ENCODE measurements at places on chromosomes 3 and 15.
A peak's percentile ranks its signal among the peaks of the same experiment; 100 is the strongest.

DNA sequence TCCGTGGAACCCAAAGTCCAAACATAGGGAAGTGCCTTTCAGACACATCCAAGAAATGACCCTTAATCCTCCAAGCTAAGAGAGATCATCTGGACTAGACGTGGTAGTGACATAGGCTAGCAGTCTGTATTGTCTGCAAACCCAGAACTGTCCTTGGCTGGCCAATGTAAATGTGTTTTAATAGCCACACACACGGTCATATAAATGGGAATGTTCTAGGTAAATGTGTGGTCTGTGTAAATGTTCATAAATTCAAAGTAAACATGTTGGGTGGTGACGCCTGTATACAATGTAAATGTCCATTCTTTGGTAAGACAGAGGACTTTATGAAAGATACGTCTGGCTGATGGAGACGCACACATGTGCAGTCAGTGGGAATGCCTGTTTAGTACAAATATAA lies 16.3 kb upstream of the LINGO1 start:
- no peak for DNase-seq

- no peak for DNase-seq
These were observed 112.5 kb upstream of the TGFBR2 start for GRCh38 chr3:30493911-30494311.

- no peak for DNase-seq
These were observed 77.0 kb upstream of the PLSCR5 start for GRCh38 chr3:146682171-146682570.

GRCh38 chr3:108031895-108032294 lies 58.9 kb downstream of the CD47 start:
- no peak for DNase-seq

- DNase-seq, result no peak
These were observed 80.2 kb downstream of the LPP start for GRCh38 chr3:188234132-188234531.

DNA sequence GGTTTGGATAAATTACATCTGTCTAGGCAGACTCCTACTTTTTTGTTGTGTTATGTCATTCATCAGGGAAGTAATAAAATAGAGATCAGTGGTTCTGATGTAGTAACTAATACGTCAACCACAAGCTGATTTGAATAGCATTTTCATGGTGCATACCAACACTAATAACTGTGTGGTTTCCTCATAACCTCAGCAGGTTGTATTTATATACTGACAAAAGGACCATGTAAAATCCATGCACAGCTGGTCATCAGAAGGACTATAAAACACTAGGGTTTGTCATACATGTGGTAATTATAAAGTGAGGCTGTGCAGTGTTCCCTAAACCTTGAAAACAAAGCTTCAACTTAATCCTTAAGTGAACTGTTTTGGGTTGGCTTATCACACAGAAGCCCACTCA lies 216.8 kb upstream of the RBMS3 start:
- DNase-seq, result no peak

DNA sequence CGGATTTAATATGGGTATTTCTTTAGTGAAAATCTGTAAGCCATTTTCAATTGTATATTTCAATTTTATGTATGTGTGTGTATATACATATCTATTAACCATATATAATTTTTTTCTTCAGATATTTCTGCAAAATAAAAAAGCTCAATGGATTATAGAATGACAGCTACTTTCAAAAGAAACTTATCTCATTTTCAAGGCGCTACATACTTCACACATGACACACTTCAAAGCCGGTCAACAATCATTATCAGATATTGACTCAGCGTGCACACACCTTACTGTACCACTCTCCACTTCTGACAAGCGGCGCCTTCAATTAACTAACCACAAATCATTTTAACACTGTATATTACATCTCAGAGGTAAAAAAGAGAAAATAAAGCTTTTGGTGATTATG lies 39.6 kb downstream of the ATP13A3 start:
- no peak for DNase-seq

DNA sequence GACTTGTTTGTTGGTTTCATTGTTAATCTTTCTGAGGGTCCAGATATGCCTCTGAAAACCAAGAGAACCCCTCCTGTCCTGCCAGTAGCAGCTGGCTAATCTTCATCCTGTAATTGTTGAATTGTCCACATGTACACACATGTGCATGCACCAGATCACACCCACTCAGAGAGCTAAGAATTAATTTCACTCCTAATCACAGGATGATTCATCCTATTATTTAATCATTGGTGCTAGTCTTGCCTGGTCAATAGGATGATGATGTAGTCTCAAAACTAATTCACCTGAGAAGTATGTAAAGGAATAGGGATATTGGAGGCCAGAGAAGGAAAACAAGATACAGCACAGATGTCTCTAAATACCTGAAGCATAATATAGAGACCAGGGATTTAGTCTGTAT lies 7.8 kb upstream of the AHSG start:
- no peak for DNase-seq

GRCh38 chr3:106332884-106333283 lies 464.1 kb upstream of the CBLB start:
- no peak for DNase-seq

DNA sequence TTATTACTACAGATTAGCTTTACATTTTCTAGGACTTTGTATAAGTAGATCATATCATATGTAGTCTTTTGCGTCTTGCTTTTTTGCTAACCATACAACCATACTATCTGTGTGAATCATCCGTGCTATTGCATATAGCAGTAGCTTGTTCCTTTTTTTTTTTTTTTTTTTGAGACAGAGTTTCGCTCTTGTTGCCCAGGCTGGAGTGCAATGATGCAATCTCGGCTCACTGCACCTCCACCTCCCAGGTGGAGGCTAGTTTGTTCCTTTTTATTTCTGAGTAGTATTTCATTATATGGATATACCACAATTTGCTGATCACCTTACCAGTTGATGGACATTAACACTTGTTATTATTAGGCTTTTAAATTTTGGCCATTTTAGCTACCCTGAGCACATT lies 54.5 kb upstream of the TBL1XR1 start:
- DNase-seq, result peak; percentile 26

All from CD4-positive, alpha-beta T cell treated with Interleukin-4 for 1 hour (primary cell).